ENCODE measurements at places on chromosomes 2 and 18.
A peak's percentile ranks its signal among the peaks of the same experiment; 100 is the strongest.

DNA sequence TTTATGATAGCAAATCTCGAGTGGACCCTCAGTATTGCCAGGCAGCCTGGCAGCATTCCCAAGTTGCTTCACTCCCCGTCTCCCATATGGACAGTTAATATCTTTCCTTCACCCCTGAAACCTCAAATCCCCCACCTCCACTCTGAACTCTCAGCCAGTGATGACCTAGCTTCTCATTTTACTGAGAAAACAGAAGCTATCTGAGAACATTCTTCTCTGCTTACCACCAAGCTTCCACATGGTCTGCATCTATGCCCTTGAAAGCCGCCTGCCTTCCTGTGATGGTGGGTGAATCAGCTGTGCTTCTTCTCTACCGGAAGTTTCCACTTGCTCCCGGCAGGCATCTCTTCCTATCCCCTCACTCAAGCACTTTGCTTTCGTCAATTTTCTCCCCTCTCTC lies 529.2 kb downstream of the EPHA4 start:
- DNase-seq = no peak

GRCh38 chr2:75002007-75002406 lies 43.6 kb downstream of the POLE4 start:
- no peak for DNase-seq

GRCh38 chr2:151946899-151947812 lies 118.9 kb upstream of the ARL5A start:
- no peak for DNase-seq

- DNase-seq = no peak
Measured at GRCh38 chr2:29659178-29659577, 262.2 kb downstream of the ALK start.

DNA sequence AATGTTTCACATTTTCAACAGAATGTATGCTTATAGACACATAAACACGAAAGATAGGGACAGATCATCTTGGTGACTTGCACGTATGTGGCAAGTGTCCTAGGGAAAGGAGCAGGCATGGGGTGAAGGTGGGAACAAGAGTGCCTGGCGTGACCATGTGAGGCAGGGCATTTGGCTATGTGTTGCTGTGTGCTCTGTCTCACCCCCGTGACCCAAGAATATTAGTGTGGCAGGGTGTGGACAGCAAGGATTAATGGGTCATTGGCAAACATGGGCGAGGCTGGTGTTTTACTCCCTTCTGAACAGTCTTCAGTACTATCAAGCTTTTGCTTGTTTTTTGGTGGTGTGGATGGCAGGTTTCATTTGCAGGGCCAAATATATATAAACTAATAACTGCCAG lies 1.3 kb upstream of the VWA3B start:
- DNase-seq = no peak

- no peak for DNase-seq
Measured at GRCh38 chr2:161100211-161100895, 59.9 kb upstream of the TANK start.

DNA sequence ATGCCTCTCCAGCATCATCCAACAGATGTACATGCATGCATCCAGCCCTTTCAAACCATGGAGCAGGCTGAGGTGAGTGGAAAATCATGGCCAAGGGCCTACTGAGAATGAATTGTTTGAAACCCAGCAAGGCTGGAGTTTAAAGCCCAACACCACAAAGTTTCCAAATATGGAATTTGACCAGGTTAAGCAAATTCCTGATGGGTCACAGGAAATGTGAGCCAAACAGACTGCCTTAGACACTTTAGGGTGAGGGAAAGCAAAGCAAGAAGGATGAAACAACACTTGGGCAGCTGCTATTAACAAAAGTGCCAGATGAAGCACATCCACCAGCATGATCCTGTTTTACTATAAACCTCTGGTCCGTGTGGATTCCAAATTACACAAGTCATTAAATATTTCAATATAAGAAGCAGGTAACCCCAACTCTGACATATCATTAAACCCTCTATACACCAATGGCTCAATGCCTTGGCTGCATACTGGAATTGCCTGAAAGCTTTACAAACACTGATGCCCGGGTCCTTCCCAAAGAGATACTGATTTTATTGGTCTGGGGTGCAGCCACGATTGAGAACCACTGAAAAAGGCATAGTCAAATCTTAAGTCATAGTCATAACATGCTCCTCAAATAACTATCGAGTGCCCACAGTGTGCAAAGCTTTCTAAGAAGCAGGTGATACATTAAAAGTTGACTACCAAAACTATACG lies 9.1 kb downstream of the KLF7 start:
- DNase-seq = no peak

- no peak for DNase-seq
Measured at GRCh38 chr18:41966943-41967342, 11.9 kb downstream of the PIK3C3 start.

DNA sequence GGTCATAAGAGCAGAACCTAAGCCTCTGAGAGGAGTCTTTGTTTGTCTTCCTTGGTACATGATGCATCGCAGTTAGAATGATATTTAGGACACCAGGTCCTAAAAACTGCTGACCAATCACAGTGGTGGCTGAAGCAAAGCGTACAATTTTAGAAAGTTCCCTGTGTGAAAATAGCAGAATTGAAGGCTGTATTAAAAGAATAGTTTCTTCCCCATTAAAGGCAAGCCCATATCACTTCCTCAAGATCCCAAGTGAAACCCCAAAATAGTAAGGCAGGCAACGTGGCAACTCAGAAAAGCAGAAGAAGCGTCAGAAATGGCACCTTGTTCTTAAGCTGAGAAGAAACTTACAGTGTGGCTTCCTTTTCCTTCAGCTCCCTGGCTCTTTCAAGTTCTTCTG lies 154.8 kb upstream of the PGAP1 start:
- DNase-seq = no peak

DNA sequence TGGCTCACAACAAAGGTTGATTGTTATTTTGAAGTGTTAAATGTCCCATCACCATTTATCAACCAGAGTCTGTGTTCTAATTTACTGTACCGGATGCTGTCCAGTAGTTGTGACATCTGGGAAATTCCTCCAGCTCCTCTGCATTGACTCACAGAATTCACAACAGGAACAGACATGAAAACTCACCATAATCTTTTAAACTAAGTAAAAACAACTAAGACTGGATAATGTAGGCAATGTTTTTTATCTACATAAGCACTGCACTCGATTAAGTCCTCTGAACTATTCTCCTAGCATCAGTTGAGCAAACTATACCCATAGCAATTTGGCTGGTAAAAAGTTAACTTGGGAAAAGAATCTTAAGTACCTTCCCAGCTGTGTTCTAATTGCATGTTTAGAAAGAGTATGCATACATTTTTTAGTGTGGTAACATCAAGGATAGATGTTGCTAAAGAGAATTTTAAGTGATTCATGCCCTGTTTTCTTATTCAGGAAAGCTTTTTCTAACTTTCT lies 42.9 kb upstream of the MYO1B start:
- no peak for DNase-seq

DNA sequence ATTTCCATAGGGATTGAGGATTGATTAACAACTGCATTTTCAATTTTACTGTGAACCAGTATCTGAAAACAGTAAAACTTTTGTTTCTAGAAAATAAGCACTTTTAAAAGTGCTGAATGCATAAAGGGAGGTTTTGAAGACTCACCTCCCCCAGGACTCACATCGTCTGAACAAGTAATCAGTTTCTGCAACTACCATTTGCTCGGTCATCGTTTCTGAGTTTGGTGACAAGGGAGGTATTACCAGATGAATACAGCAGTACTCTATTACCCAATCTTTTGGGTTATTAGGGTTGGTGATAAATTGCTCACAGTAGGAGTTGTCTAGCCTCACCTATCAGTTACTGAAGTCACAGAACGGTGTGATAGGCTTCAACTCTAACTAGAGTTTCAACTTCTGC lies 234.5 kb upstream of the FN1 start:
- no peak for DNase-seq

GRCh38 chr18:11289248-11289647 lies 139.9 kb upstream of the PIEZO2 start:
- no peak for DNase-seq

GRCh38 chr2:43086451-43087221 lies 139.8 kb downstream of the ZFP36L2 start:
- peak; percentile 99 for DNase-seq

GRCh38 chr2:74655579-74655978 lies 1.5 kb downstream of the SEMA4F start:
- DNase-seq = no peak

GRCh38 chr2:95379371-95379831 lies 23.1 kb upstream of the FAHD2A start:
- no peak for DNase-seq

DNA sequence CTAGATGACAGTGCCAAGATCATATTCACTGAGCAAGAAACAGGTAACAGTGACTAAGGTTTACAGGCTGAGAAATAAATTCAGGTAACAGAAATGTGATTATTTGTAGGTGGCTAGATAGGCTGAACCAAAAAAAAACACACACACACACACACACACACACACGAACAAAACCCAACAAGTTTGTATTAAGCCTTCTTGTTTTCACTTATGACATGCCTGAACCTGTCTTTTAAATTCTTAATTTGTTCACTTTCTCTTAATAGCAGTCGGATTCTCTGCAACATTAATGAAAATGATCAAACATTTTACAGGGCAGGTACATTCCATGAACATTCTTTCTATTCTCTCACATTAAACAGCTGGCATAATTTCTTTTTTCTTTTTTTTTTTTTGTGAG lies 18.8 kb upstream of the KIDINS220 start:
- no peak for DNase-seq

DNA sequence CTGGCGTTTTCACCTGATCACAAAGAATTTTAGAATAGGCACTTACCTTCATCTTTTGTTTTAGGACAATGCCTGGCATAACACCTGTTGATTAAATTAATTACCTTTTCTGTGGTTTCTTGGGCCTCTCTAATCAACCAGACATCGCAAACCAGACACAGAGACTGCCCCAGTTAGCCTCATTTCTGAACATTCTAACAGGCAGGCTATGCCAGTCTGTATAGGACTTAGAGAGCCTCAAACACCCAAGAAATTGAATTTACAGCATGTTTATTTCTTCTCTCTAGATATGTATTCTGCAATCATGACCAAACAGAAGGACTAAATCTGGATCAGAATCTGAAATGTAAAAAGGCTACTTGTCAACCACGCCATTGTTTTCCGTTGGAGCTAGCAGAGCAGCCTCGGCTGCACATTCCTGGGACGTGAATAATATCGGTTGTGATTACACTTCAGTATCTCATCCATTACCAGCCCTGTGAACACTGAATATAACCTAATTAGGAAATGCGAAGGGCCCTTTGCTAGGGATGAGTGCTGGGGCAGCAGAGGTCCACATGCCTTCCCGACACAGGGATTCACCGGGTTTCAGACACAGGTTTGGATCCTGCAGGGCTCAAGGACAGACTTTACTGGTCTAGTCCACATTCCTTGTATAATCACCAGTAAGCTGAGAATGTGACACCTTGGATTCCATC lies 17.5 kb upstream of the CDC42EP3 start:
- DNase-seq = no peak

DNA sequence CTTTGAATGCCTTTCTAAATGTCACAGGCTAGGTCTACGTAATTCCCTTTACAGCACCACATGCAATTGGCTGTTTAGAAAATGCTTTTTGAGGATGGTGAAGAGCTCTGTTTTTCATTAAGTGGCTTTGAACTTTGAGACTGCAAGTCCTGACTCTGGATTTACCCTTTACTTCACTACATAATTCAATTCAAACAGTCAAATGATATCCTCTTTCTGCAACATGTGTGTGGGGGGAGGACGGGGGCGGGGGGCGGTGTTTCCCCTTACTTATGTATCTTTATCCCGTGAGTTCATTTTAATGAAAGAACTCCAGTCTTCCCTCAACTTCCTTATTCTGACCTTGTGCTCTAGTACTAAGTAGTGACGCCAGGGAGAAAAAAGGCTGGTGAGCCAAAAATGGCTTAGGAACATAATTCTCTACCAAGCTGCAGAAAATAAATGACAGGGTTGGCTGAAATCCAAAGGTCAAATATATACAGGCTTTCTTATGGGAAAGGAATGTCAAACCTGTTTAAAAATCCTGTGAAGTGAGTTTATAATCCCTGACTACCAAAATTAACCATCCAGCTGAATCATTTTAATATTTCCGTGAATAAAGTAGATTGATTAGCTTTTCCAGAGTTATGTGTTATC lies 119.6 kb downstream of the SLC8A1 start:
- peak; percentile 91 for DNase-seq

- no peak for DNase-seq
Measured at GRCh38 chr2:70522627-70523026, 31.0 kb downstream of the TGFA start.

DNA sequence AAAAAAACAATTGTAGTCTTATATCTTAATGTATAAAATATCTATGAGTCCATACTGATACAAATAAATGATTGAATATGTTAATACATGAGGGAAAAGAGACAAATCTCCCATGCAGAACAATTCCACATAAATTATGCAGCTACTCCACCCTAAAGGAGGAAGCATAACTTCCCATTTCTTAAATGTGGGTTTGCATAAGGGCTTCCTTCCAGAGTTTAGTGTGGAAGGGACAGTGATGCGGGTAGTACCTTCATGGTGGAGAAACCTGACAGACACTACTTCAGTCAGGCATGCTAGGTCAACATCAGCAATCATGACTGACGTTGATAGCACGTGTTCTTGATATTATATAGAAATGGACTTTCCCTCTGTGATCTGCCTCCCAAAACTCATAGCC lies 146.9 kb upstream of the STON1 start:
- no peak for DNase-seq

GRCh38 chr18:73563345-73563744 lies 584.3 kb downstream of the FBXO15 start:
- no peak for DNase-seq
